Retina (tissue), 1 donor: ENCODE measurements at places on chromosomes 13 and 19.
A peak's percentile ranks its signal among the peaks of the same experiment; 100 is the strongest.

DNA sequence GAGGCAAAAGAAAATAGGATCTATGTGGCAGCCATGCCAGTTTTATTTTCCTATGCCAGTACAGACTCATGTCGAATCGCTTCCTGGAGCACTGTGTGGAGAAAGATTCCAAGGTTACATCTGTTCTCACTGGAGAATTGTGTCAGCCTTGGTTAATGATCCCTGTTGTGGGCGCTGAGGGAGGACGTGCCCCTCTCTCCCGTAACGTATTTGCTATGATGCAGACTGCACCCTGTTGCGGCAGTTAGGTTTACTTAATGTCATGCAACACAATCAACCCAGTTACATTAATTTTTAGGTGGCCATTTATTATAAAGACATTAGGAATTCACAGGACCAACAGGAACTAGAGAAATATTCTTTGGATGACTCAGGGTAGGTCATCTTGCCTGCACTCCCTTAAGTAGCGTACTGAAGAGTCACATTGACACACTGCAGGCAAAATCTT lies 892.9 kb downstream of the EFNB2 start:
- DNase-seq, result no peak

DNA sequence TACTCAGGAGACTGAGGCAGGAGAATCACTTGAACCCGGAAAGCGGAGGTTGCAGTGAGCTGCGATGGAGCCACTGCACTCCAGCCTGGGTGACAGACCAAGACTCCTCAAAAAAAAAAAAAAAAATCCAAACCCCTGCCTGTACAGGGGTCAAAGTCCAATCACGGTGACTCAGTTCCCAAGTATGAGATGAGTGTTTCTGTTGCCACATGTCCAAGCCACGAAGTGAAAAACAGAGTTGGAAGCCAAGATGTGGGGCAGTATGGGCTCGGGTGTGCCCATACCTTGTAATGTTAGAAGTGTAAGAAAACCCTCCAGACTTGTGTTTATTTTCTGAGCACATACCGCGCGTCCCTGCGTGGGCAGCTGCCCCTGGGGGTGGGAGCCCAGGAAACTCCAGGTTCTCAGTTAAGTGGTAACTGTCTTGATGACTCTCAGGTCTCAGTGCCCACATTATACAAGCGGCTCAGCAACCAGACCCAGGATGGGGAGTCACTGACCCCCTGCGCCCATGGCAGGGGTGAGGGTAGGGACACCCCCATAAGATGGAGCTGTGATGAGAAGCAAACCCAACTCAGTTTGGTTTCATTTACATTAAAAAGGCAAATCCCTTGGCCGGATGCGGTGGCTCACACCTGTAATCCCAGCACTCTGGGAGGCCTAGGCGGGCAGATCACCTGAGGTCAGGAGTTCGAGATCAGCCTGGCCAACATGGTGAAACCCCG lies 1.2 kb upstream of the GPX4 start:
- no peak for DNase-seq

DNA sequence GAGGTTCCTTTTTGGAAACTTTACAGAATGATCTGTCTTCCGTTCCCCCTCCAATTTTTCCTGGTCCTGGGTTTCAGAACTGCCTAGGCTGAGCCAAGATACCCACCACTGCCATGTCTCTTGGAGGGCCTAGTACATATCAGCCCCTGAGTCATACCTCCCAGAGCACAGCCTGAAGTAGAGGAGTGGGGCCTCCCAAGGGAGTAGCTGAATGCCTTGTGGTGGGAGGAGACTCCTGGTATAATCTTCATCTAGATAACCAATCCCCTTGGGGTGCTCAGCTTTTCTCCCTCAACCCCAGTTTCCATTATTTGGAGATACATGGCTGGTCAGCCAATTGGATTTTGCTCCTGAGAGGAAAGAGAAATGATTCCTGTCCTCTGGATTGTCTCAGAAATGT lies 30.3 kb downstream of the ZNF763 start:
- DNase-seq, result no peak

- no peak for DNase-seq
Measured at GRCh38 chr19:10061717-10062310, 24.3 kb upstream of the SHFL start.

DNA sequence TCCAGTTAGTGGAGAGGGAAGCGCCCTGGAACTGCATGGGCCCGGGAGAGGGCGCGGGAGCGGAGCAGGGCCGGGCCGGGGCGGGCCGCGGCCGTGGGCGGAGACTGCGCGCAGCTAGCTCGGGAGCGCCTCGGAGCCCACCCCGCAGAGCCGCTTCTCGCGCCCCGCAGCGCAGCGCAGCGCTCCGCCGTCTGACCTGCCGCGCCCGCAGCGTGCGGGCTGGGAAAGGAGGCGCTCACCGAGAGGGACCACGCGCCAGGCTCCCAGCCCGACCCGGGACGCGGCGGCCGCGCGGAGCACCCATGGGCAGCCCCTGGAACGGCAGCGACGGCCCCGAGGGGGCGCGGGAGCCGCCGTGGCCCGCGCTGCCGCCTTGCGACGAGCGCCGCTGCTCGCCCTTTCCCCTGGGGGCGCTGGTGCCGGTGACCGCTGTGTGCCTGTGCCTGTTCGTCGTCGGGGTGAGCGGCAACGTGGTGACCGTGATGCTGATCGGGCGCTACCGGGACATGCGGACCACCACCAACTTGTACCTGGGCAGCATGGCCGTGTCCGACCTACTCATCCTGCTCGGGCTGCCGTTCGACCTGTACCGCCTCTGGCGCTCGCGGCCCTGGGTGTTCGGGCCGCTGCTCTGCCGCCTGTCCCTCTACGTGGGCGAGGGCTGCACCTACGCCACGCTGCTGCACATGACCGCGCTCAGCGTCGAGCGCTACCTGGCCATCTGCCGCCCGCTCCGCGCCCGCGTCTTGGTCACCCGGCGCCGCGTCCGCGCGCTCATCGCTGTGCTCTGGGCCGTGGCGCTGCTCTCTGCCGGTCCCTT lies at the start of gene MLNR:
Gene MLNR, plus strand, starts transcription at position 303 of the 820 bp plus-strand sequence. Its CDS starts 0 bp downstream, at position 303.
- DNase-seq, result peak; percentile 75

GRCh38 chr19:13195678-13196077 lies 45.5 kb downstream of the IER2 start:
- DNase-seq, result no peak

- DNase-seq, result peak; percentile 87
Measured at GRCh38 chr19:1864480-1865171, 1.2 kb upstream of the KLF16 start.

GRCh38 chr19:34960940-34961679 lies 2.9 kb downstream of the ZNF792 start:
- DNase-seq, result no peak

DNA sequence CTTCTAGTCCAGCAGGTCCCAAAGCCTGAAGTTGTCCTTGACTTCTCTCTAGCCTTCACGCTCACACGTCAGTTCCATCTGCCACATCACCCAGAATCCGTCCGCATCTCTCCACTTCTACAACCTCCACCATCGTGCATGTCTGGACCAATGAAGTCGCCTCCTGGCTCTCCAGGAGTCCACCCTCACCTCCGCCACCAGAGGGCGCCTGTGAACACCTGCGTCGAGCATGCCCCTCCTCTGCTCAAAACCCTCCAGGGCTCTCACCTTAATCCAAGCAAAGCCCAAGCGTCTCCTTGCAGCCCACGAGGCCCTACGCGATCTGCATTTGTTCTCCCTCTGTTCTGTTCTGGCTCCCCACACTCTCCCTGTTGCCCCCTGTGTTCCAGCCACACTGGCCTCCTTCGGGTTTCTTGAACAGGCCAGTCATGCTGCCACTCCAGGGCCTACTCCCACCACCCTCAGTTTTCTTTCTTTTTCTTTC lies 3.7 kb downstream of the USHBP1 start:
- peak; percentile 70 for DNase-seq

DNA sequence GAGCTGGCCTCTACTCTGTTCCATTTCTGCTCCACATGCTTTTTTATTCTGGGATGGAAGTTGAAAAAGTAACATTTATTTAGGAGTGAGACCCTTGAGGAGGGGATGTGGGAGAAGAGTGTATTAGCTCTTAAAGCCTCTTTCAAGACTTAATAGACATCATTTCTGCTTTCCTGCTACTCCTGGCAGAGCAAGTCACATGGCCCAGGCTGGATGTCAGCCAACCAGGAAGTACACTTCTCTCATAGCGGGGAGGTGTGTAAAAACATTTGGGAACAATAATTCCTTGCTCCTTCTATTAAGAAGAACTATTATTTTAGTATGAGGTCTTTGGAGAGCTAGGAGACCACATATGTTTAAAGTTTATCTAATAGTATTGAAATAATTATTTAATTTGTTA lies 40.6 kb upstream of the FAM216B start:
- DNase-seq, result no peak

DNA sequence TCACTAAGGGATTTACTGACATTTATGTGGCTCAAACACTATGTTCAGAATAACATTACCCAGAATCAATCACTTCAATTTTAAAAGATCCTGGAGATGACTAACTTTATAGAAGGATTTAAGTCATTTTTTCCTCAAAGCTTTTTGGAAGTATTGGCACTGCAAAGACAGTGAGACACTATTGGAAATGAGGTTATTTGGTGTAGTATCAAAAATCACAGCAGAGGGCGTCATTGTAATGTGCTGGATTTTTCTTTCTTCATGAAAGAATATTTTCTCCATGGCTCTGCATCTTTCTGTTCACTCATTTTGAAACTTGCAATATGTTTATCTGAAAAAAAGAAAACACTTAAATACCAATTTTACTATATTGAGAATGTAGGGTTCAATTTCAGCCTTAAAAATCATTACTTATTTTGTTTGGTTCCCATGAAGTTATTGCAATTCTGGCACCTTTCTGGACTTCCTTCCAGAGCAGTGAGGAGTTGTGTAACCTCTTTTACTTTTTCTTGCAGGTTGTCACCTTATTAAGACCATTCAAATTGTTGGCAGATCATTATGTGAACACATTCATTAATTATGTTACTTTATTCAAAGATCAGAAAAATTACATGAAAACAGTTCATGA lies 3.7 kb upstream of the CSNK1A1L start:
- peak; percentile 52 for DNase-seq

DNA sequence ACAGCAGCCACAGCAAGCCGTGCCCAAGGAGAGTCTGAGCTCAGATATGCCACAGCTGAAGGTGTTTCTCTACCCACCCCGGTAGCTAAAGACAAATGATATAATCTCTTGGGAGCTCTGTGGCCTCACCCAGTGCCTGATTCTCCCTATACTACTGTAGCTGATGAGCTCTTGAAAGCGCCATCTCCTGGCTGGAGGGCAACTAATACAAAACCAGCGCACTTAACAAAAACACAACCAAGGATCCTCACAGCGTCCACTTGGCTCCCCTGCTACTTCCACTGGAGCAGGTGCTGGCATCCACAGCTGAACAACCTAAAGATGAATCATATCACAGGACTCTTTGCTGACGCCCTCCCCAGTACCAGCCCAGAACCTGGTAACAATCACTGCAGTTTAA lies 1212.0 kb downstream of the PCDH17 start:
- no peak for DNase-seq

- DNase-seq, result no peak
Measured at GRCh38 chr19:52724701-52725514, 9.9 kb downstream of the ZNF611 start.

- no peak for DNase-seq
Measured at GRCh38 chr13:28313579-28313978, 175.2 kb downstream of the PAN3 start.

- no peak for DNase-seq
Measured at GRCh38 chr19:41542622-41543021, 33.3 kb upstream of the CEACAM21 start.

- no peak for DNase-seq
Measured at GRCh38 chr19:8340341-8341096, 2.5 kb downstream of the KANK3 start.

GRCh38 chr19:16385296-16385695 lies 60.7 kb downstream of the KLF2 start:
- DNase-seq, result no peak

DNA sequence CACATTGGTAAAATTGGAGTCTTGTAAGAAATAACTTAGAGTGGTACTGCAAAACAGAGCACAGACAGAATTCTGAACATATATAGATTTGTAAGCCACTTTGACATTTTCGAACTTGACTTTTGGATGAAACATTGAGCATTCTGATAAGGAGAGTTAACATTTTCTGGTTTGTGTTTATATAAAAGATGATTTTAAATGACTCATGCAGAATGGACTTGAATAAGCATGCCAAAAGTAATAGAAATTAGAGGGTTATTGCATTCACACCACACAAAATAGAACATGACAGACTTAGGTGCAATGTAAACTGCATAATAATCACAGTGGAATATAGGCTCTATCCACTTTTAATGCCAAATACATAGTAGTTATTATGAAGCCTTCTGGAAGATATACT lies 507.0 kb downstream of the DACH1 start:
- no peak for DNase-seq

GRCh38 chr19:12733369-12734214 lies 892 bp downstream of the TRIR start:
- no peak for DNase-seq
